Retinal pigment epithelial cell (primary cell): ENCODE measurements at places on chromosomes 11 and 22.

GRCh38 chr22:41825376-41825775, 7.5 kb upstream of the SREBF2 start:
- DNase-seq: no peak

GRCh38 chr11:58629857-58630256, 7.4 kb downstream of the CNTF start:
- DNase-seq: no peak

GRCh38 chr11:9820260-9820659, 156.4 kb downstream of the SWAP70 start:
- DNase-seq: no peak

- DNase-seq: no peak
Measured at GRCh38 chr11:68018730-68019190, 8.6 kb downstream of the ALDH3B1 start.

DNA sequence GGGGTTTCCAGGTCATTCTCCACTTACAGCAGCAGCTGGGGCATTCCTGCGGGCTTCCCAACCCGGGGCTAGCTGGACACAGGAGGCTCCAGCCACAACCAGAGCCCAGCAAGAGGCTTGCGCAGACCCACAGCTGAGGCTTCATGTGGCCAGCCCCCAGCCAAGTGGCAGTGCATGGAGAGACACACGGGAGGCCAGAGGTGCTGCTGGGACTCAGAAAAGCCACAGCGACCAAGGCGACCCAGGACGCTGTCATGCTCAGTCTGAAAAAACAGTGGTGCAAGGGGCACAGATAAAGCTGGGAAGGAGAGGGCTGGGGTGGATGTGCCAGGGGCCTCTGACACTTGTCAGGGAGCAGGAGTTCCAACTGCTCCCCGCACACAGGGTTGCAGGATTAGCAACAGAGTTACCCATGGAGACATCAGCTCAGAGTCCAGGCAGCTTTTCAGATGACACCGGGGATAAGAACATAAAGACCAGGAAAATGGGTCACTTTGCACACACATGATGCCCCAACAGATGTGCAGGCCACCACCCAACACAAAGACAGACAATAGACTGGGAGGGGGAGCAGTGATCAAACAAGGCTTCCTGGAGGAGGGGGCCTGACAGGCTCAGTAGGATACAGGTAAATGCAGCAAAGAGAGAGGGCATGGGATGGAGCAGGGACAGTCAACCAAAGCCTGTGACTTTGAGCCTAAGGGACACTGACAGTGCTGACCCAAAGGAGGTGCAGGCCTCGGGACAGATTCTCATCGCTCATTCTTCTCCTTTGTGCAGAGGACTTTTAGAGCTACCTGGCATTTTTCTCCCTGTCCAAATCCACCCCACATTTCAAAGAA, 6.9 kb upstream of the NEAT1 start:
- no peak for DNase-seq

DNA sequence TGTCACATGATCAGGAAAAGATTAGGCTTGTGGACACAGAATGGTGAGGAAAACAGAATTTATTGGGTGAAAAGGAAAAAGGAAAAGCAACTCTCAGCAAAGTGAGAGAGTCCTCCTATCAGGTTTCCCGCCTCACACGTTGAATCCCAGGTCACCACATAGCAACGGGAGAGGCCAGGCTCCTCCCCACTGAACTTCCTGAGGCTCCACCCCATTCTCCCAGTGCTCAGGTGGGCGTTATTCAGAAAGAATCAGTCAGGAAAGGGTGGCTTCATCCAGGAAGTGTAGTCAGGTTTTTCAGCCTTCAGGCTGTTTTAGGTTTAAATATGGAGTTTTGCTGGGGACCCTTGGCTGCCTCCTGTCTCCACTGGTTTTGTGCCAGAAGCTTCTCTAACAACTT, 66.9 kb downstream of the SPON1 start:
- DNase-seq: no peak

GRCh38 chr11:19366992-19367709, 126.4 kb upstream of the E2F8 start:
- DNase-seq: no peak

DNA sequence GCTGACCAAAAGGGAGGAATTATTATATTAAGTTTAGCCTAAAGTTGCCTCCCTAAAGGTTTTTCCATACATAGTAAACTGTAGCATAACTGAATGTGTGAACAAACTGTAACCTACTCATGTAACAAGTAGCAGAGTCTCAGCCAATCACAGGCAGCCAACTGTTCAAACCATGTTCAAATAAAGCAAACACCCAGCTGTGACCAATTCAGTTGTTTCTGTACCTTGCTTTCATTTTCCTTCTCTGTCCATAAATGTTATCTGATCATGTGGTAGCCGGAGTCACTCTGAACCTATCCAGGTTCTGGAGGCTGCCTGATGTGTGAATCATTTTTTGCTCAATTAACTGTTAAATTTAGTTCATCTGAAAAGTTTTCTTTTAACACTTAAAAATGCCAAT, 373.5 kb downstream of the GUCY1A2 start:
- DNase-seq: peak; percentile 16

GRCh38 chr22:46547883-46548244, 10.4 kb upstream of the CELSR1 start:
- peak; percentile 71 for DNase-seq

GRCh38 chr11:33307984-33308383, 50.8 kb downstream of the HIPK3 start:
- no peak for DNase-seq

DNA sequence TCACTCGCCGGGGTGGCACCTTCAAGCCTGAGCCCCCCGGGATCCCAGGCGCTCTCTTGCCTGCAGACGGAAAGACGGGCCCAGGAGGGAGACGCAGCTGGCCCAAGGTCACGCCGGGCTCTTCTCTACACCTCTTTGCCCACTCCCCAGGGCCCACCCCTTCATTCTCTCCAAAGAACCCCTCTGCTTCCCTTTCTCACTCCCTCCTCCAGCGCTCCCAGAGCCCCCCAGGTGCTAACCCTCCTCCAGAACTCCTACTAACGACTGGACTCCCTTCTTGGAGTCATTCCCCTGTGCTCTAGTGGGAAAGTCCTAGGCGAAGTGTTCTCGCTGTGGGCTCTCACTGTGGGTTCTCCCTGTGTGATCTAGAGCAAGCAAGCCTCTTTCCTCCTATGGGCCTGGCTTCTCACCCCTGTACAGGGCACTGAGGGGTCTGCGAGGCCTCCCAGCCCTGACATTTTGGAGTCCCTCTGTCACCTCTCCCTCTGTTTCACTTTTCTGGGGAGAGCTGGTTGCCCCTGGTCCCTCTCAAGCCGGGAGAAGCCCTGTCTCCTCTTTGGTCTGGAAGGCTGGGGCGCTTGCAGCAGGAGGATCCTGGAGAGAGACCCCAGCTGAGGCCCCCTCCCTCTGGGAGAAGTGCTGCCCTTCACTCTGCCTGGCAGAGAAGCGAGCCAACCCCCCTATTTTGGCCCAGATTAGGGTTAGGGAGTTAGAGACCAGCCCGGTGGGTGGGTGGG, 858 bp downstream of the OAF start:
- no peak for DNase-seq

DNA sequence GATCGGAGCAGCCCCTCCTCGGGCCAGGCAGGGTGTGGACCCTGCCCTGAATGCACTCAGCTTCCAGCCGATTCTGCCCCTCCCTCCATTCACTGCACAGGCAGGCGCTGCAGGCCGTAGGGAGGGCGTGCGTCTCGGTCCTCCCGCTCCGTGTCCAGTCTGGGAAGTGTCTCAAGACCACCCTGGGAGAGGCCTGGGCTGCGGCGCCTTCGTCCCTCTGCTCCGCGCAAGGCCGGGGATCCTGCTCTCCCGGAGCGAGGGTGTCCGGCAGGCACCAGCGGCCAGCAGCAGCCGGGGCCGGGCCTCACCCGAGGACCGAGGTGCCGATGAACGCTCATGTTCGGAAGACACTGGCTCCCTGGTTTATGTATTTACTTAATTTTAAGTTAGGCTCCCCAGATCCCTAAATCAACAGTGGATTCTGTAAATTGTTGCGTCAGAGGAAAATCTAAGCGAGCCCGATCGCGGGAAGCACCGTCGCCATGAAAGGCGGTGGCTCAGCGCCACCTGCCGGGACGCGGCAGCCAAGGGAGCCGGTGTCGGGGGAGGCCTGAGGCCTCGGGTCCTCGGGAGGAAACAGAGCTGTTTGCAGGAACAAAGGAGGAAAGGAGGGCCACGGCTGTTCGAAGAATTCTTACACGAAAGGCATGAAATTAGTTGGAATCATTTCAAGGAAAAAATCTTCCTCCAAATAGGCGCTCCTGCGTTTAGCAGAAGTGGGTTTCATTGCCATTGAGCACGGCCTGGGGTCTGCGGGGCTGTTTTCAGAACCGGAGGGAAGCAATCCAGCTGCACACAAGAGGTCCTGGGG, 195.3 kb downstream of the BRD1 start:
- DNase-seq: peak; percentile 4

GRCh38 chr22:28229566-28230485, 310.8 kb upstream of the PITPNB start:
- DNase-seq: no peak

- DNase-seq: no peak
Measured at GRCh38 chr11:61095021-61095420, 7.3 kb upstream of the CD5 start.

DNA sequence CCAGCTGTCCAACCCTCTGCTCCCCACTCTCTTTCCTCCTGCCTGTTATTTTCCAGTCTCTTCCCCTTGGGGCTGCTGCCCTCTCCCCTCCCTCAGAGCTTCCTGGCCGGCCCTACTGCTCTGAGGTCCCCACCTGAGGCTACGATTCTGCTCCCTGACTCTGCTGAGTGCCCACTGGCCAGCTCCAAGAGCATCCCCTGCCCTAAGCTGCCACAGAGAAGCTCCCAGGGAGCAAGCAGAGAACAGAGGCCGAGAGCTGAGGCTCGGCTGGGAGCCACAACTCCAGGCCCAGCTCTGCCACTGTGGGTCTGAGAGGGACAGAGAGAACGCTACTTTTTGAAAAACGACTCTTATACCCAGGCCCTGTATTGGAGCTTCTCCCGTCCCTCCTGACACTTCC, 61.1 kb downstream of the CHRDL2 start:
- DNase-seq: no peak

GRCh38 chr22:22884888-22885840, 2.5 kb upstream of the IGLL5 start:
- no peak for DNase-seq

- DNase-seq: no peak
Measured at GRCh38 chr11:76791861-76792260, 8.7 kb downstream of the TSKU start.

DNA sequence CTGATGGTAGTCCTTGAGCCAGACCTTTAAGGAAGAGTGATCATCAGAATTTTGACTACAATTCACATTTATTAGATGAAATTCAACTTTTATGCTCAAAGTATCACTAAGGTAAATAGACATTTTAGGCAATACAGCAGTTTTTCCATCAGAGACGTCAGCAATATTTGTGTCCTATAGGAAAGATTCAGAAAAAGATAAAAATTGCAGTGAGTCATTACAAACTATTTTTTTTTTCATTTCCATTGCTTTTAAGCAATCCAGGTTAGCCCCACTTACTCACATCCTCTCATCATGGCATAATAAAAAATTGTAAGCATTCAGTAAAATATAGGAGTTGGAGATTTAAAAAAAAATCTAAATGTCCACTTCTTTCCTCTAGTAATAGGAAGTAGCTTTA, 46.9 kb downstream of the MSANTD4 start:
- DNase-seq: no peak

- DNase-seq: peak; percentile 78
Measured at GRCh38 chr22:26476705-26477340, 6.8 kb downstream of the HPS4 start.

- no peak for DNase-seq
Measured at GRCh38 chr11:72918851-72919250, 104.6 kb downstream of the ATG16L2 start.

GRCh38 chr22:27445881-27446280, 355.7 kb downstream of the MN1 start:
- DNase-seq: no peak

DNA sequence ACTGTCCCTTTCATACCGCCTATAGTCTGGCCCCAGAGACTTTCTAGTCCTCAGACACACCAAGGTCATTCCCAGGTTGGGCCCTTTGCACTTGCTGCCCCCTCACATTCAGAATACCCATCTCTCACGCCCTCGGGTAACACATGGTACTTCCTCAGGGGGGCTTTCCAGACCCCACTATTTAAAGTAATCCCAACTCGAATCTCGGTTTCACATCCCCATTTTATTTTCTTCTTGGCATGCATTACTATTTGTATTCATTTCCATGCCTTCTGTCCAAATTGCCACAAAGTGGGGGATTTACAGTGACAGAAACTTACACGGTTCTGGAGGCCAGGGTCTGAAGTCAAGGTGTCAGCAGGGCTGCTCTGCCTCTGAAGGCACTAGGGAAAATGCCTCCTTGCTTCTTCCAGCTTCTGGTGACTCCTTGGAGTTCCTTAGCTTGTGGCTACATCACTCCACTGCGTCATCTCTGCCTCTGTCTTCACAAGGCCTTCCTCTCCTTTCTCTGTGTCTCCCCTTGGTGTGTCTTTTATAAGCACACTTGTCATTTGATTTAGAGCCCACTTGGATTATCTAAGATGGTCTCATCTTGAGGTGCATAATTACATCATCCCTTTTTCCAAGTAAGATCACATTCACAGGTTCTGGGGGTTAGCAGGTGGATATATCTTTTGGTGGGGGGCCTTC, 15.1 kb downstream of the RCN1 start:
- no peak for DNase-seq

DNA sequence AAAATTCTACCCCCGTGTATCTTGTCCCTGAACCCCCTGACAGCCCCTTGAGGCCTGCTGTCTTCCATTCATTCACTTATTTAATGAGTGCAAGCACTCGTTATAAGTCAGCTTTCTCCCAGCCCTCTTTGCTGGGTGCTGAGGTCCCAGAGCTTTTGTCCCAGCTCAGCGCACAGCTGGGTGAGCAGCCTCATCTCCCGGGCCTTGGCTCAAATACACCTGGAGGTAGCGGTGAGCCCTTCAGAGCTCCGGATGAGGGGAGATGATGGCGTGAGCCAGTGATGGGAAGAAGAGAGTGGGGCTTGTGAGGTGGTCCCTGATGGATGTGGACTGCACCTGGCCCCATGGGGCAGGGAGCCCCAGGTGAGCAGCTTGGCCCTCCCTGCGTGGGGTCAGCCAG, 18.1 kb upstream of the ARHGAP8 start:
- DNase-seq: no peak

GRCh38 chr11:102312667-102313066, 4.6 kb upstream of the BIRC3 start:
- DNase-seq: no peak

DNA sequence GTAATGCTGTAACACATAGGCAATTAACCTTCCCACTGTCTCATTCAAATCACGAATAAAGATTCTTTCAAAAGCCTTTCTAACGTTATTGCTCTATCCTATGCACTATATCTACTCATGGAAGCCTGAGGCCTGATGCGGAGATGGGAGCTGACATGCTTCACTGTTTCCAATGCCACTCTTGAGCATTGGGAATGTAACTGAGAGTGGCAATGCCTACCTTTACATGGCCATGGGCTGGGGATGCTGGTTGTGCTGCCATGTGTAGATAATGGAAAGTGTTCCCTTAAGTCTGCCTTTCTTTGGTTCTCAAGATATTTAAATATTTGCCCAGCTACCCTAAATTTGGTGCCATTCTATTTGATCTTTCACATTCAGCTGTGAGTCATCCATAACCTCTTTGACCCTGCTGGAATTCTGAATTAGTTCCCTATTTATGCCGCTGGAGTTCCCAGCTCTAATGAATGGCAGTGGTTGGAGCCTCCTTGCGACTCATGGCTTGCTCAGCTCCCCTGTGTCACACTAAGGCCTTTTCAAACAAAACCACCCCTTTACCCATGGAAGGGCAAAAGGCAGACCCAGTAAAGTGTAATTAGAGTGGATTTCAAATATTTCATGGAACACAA, 21.4 kb upstream of the DKK3 start:
- peak; percentile 35 for DNase-seq
